ENCODE measurements at places on chromosomes 3 and 15.

- no peak for DNase-seq
Measured at GRCh38 chr3:195356151-195357086, 85.5 kb upstream of the XXYLT1 start.

GRCh38 chr3:154144825-154145465 lies 23.8 kb downstream of the ARHGEF26 start:
- no peak for DNase-seq

DNA sequence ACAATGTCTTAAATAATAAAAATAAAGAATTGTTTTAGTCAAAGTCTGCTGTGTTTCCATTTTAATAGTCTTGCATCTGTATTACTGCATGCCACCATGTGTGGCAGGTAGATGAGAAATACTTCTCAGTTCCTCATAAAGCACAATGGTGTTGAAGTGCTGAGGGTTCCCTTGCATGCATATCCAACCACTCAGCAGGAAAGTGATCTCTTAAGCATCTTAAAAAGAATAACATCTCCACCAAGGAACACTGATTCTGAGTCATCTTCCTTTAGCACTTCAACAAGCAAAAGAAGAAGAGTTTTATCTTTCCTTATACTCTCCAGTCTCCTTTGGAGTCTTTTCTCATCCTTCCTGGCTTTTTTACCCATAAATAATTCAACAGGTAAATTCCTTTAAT lies 602.0 kb downstream of the TBL1XR1 start:
- DNase-seq: no peak

- no peak for DNase-seq
Measured at GRCh38 chr3:179682426-179683080, 29.7 kb downstream of the USP13 start.

DNA sequence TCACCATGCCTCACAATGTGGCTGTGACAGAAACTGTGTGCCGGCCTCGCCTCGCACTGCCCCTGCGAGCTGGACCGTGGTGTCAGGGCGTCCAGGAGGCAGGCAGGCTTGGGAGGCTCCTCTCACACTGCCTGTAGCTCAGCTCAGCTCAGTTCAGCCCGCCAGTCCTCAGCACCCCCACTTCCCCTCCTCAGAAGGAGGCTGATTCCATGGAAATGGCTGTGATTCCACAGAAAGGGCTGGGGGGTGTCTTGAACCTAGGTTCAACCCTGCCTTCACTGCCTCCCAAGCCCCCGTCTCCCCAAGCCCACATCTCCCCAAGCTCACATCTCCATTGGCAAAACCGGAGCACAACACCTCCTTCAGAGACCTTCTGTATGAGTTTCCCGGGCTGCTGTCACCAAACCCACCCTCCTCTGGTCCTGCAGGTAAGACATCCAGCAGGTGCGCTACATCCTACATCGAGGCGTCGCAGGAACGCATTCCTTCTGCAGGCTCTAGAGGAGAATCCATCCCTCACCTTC lies 94.0 kb downstream of the OCA2 start:
- no peak for DNase-seq

DNA sequence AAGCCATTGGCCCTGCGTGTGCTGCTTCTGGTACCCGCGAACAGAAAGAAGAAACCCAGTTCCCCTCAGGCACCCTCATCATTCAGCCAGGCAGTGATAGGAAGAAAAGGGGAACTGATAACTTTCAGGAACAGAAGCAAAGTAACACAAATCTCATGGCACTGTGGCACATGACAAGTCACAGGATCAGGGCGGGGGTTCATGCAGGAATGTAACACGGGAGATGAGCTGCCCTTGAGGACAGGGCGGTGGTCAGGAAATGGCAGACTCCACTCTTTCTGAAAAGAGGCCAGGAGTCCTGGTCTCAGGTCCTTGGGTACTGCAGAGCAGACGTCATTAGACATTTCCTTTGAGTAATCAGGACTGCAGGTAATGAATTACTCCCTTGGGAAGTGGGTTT lies 95.5 kb downstream of the CCNL1 start:
- no peak for DNase-seq

DNA sequence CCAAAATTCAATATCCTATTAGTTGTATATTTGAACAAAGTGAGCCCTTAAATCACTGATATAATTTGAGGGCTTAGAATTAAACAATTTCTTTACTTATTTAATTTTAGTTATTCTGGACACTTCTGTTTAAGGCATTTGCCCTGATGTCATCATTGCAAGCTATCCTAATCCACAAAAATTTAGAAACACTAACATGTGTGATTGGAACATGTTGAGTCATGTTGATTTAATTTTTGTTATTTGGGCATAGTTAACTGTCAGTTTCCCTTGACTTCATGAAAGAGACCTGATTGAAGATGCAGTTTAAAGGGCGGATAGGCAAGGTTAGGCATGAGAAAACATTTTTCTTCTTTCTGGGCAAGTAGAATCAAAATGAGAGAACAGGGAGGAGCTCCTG lies 682.6 kb downstream of the ROBO1 start:
- DNase-seq: no peak
